ENCODE measurements at places on chromosomes 16 and 17. TPM values are rescaled to one million over a fixed set of nuclear protein-coding genes. Genes with fewer than 3 reads are reported as not detected.

The CCL7 gene
- not detected for total RNA-seq

DNA sequence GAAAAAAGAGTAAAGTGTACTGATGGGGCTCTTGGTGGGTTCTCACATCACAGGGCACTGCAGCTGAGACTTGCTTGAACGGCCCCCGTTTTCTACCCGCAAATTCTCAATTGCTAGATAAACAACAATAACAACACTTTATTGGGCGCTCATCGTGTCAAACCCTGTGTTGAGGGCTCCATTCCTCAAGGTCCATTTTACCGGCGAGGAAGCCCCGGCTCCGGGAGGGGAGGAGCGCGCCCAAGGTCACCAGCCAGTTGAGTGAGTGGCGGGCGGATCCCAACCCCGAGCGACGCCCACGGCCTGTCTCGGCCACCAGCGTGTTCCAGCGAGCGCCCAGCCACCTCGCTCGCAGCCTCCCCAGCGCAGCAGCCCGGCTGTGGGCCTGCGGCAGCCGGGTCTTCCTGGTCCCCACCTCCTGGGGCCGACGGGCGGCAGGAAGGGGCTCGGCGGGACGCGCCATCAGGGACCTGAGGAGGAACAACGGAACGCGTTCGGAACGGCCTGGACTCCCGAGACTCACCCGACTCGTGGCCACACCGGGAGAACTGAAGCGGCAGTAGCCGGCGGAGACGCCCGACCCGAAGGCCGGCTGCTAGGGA is 373 bp downstream of the CMC2 start:
- H3K4me1 ChIP-seq: peaks cover 19% of the 10 kb centered on the region
- no peaks in the 10 kb centered on the region for H3K36me3 ChIP-seq
- peak overlapping the region; percentile 87 for H3K4me3 ChIP-seq
- no peak for DNase-seq
- peak overlapping the region; percentile 80 for H3K27ac ChIP-seq

The CAVIN1 gene
- total RNA-seq: 663 TPM

The MPV17L gene
- total RNA-seq: 0.22 TPM

DNA sequence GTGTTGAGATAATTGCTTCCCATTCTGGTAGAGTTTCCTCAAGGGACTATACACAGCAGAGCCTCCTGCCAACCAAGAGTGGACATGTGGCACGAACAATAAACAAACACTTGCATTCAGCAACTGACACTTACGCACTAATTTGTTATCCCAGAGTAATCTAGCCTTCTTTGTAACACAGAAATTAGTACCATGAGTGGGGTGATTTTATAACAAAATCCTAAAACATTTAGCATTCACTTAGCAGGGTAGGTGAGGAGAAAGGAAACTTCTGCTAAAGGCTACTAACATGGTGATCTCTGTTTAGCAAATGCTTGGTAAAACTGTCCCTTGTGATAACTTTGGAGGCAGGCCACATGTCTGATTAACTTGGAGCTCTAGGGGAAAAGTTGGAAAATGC is 325.2 kb downstream of the HS3ST4 start:
- H3K36me3 ChIP-seq: no peaks in the 10 kb centered on the region
- no peak overlapping the region for H3K4me3 ChIP-seq
- H3K27me3 ChIP-seq: no peaks in the 10 kb centered on the region
- no peak for DNase-seq
- no peaks in the 10 kb centered on the region for H3K4me1 ChIP-seq
- H3K27ac ChIP-seq: no peak overlapping the region

The CHST4 gene
- total RNA-seq: not detected

- no peak overlapping the region for H3K27ac ChIP-seq
- H3K36me3 ChIP-seq: no peaks in the 10 kb centered on the region
- no peak overlapping the region for H3K4me3 ChIP-seq
- DNase-seq: no peak
These were observed 140.3 kb upstream of the TBX2 start for GRCh38 chr17:61259360-61259759.

- H3K4me1 ChIP-seq: peaks cover 9% of the 10 kb centered on the region
These were observed 589 bp downstream of the PEMT start for GRCh38 chr17:17590883-17591354.

GRCh38 chr17:80109713-80110446 is 8.5 kb downstream of the GAA start:
- no peak overlapping the region for H3K27ac ChIP-seq
- no peak overlapping the region for H3K4me3 ChIP-seq

DNA sequence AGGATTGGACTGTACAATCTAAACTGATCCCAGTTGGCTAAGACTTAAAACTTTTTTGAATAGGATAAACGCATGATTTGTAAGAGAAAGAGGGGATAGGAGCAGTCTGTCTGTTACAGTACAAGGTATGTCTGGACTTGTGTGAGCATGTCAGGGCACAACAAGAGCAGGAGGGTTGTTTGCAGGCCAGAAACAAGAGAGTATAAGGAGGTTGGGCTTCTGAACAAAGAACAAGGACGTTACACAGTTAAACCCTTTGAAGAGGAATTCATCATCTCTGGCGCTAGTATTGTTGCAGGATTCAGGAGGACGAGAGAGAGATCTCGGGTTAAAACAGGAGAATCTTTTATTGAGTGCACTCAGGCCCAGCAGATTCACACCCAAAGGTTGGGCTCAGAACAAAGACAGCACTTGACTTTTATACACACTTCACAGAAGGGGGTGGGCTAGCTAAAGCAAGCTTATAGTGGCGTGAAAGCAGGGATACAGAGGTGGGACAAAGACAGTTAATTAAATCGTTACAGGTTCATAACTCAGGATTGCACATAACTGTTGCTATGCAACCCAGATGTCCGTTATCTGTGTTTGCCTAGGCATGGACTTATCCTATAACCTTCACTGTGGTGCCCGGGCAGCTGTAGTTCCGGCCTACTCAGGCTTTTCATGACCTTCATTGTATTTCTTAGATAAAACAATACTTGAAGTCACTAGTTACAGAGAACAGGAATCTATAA is 34.3 kb downstream of the SEC14L1 start:
- peaks cover 8% of the 10 kb centered on the region for H3K36me3 ChIP-seq
- peak overlapping the region; percentile 88 for H3K27ac ChIP-seq
- peak; percentile 91 for DNase-seq
- no peaks in the 10 kb centered on the region for H3K27me3 ChIP-seq
- no peak overlapping the region for H3K4me3 ChIP-seq
- peaks cover 67% of the 10 kb centered on the region for H3K4me1 ChIP-seq

The ZFP90 gene
- 22.4 TPM for total RNA-seq

Measured in endothelial cell of umbilical vein (primary cell).